ENCODE measurements at places on chromosomes 12 and 14.
A peak's percentile ranks its signal among the peaks of the same experiment; 100 is the strongest.

DNA sequence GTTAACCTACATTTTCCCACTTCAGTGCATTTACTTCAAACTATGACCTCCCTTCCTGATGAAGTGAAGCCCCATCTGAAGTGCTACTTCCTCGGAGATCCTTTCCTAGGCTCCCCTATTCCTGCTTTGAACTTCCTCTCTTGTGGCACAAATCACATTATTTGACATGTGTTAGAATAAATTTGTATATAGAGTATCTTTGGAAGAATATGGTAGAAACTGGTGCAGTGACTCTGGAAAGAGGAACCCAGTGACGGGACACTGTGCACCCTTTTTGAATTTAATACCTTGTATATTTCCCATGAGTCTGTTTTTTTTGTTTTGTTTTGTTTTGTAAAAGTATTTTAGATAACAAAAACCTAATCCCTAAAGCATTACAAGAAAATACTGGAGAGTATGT is 66.4 kb upstream of the SRSF5 start:
- no peak for DNase-seq

DNA sequence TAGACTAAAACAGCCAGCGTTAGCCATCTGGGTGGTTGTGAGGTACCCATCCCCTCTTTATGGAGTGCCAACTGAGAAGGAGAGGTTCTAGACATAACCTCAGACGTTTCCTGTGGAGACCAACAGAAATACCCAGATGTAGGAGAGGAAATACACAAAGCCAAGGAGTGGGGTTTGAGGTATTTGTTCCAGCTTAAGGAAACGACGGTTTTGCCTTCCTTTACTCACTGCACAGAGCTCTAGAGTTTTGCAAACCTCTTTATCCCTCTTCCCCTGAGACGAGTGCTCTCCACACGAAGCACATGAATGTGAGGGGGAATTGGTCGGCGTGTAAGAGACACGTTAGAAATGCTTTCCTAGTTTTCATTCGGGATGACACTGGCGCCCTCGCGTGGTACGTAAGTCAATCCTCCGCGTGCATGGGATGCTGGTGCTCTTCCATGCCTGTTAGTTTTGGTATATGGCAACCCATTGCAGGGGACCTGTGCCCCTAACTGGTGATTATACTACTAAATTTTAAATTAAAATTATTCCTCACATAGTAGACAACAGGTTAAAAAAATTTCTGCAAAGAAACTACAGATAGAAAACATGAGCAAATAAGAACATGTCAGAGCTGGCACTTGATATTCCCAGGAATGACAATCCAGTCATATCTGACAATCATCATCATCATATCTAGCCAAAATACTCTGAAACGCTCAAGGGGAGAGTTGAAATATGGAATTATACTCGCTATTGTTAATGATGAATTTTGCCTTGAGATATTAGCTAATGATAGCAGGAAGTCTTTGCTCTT is 121.7 kb downstream of the PPM1H start:
- peak; percentile 78 for DNase-seq

GRCh38 chr12:32334371-32334777 is 65.0 kb upstream of the FGD4 start:
- DNase-seq, result no peak

DNA sequence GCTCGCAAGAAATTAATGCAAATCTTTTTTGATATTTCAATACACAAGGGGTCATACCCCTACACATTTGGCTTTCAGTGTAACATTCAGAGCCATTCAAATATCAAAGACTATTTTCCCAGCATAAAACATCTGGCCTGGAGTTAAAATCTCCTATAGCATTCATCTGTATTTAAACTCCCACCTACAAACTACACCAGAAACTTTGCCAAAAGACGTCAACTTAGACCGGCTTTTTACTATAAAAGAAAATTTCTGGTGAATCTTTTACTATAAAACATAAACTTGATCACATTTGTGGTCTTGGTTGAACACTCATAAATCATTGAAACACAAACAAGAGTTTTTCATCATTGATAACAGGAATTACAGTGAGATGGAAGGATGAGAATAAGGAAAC is 473.3 kb upstream of the DCN start:
- no peak for DNase-seq

DNA sequence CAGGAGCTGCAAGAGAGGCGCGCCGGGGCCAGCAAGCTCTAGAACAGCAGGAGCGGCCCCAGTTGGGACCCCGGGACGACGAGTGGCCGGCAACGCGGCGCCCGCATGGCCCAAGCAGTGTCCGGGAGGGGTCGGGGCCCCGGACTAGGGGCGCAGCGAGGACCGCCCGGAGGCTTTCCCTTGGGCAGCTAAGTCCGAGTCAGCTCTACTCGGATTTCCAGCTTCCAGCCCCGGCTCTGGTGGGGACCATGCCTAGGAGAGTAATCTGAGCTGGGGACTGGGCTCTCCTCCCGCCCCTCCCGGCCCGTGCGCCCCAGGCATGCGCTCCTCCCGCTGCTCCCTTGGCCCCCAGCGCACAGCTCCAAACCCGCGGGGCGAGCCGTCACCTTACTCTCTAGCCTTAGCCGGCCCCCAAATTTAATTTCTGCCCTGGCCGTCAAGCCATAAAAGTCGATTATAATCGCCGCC is 41.6 kb upstream of the CAPRIN2 start:
- peak; percentile 86 for DNase-seq

DNA sequence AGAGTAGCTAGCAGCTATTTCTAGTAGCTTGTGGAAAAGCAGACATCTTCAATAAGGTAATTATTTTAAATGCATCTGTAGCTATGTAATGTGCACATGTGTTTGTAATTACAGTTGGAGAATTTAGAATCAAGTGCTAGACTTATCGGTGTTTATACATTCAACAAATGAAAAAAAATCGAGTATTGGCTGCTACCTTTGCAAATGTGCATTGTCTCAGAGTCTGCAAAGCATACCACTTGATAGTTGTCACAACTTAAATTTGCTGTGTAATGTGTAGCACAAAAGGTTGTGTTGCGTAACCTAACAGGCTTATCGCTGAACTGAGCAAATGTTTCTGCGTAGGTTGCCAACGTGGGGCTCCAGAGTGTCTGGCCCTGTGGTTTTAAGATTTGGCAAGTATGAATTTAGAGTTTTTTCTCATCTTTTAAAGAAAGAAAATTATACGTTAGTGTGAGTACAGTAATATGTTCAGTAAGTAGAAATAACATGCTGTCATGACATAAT is 44.3 kb downstream of the TMTC2 start:
- peak; percentile 29 for DNase-seq
